ENCODE measurements at places on chromosomes 1 and 21.

- DNase-seq: no peak
Measured at GRCh38 chr1:1119272-1119890, 3.5 kb upstream of the C1orf159 start.

DNA sequence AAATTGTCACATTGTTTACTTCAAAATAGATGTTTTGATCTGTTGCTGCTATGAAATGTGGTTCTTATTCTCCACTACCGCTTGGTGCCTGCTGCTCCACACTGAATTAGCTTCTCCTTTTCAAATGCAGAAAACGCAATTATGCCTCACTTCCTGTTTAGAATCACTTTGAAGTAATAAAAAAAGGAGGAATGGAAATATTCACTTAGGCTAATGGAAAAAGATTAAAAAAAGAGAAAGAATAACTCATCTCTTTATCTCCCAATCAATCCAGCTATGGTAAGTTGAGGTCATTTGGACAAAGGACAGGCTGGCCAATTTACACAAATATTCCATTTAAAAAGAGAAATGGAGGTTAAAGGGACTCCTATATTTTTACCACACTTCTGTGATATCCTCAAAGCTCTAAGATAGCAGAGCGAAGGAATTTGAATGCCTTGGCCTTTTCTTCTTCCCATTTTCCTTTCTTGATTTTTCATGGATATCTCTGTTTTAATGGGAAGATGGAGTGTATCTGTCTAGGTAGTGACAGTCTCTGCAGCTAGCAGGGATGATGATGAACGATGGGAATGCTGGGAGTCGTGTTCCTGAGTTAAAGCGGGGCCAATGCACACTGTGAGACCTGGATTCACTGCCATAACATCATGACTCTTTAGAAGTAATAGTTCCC lies 35.7 kb downstream of the RGS5 start:
- no peak for DNase-seq

- DNase-seq: no peak
Measured at GRCh38 chr1:151549199-151549598, 9.1 kb downstream of the TUFT1 start.

GRCh38 chr21:42526379-42526727 lies 12.7 kb downstream of the SLC37A1 start:
- no peak for DNase-seq

- DNase-seq: no peak
Measured at GRCh38 chr1:177209357-177209756, 38.6 kb downstream of the BRINP2 start.

DNA sequence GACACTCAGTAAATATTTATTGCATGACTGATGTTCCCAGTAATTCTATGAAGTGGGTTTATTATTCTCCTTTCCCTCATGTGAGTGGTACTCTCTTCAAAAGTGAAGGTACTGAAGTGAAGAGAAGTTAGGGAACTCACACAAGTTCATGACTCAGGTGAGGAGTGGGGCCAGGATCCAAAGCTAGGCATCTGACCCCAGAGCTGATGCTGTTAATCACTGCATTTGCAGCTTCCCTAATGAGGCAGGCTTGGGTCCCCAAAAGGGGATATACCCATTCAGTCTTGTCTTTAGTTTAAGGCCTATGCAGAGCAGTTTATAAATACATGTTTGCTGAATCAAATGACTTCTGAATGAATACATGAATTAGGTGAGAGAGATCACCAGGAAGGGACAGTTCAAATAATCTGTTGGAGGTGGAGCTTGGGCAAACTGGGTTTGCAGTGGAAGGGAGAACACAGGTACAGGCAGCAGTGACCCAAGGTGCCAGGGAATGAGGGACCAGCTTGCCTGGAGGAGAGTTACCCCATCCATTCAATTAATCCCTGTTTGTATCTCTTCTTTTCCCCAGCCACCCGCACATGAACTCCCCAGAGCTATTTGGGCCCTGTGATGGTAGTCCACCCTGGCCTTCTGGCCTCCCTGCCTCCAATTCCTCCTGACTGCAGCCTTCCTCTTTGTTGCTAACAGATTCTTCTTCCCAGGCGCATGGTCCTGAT lies 2.0 kb downstream of the CD58 start:
- no peak for DNase-seq
